ENCODE measurements at places on chromosomes 7 and 10.

GRCh38 chr7:156725073-156725472 lies 84.5 kb downstream of the RNF32 start:
- DNase-seq: no peak

GRCh38 chr10:96290368-96291133 lies 13.7 kb upstream of the DNTT start:
- no peak for DNase-seq

DNA sequence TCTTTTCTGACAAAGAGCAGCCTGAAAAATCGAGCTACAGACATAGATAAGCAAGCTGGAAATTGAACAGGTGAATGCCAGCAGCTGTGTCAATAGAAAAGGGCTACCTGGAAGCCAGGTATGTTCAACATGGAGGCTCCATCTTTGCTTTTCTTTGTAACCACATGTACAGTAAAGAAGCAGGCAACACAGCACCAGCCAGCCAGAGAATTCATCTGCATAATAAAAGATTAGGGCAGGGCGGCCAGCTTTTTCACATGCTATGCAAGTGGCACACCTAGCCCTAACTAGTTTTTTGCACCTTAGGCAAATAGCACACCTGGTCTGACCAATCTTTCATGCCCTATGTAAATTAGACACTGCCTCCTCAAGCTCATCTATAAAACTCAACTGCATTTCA lies 25.7 kb downstream of the COG5 start:
- no peak for DNase-seq

- no peak for DNase-seq
Observed at GRCh38 chr7:104777301-104777800, 236.7 kb upstream of the KMT2E start.

DNA sequence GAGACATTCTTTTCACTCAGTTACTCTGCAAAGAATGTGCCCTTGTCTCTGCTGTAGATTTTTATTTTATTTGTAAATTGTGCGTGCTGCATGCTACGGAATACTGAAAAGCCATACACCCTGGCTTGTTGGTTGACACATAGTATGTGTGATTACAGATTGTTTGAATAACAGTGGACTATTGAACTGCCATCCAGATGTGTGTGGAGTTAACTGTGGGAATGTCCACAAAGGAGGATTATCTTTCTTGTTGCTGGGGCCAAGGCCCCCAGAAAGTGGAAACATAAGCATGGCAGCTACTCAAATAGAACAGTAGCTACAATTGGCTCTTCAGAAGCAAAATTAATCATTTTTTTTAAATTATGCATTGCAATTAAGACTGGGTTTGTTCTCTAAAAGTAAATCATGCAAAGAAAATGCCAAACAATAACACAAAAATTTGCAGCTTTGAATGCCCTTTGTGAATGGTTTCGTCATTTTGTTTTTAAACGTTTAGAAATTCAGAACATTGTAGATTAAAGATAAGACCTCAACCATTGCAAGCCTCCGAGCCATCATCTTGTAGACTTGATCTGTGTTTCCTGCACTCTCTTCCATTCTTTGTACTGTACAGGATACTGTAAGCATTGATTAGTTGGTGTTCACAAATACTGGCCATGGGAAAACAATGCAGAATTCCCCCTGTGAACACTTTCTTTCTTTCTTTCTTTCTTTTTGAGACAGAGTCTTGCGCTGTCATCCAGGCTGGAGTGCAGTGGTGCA lies 210.3 kb upstream of the TCF7L2 start:
- no peak for DNase-seq

Data from myocyte (in vitro differentiated cells).